ENCODE measurements at places on chromosomes 11 and 22. TPM values are rescaled to one million over a fixed set of nuclear protein-coding genes. Genes with fewer than 3 reads are reported as not detected.

APLNR gene
- total RNA-seq, result not detected

SYT12 gene
- under 0.01 TPM for total RNA-seq

MMP1 gene
- 221 TPM for total RNA-seq

THRSP gene
- total RNA-seq, result not detected

EFCAB6 gene
- 3.6 TPM for total RNA-seq

SAA2 gene
- total RNA-seq, result not detected

DAGLA gene
- total RNA-seq, result 3.8 TPM

INPP5J gene
- total RNA-seq, result 0.11 TPM

LMNTD2 gene
- total RNA-seq, result 0.11 TPM

HPX gene
- total RNA-seq, result 0.50 TPM

OR51I1 gene
- 0.11 TPM for total RNA-seq

GAB4 gene
- not detected for total RNA-seq

SMIM35 gene
- total RNA-seq, result not detected

OR52M1 gene
- total RNA-seq, result not detected

PRRG4 gene
- total RNA-seq, result 0.12 TPM

RAPSN gene
- total RNA-seq, result not detected

ISX gene
- total RNA-seq, result not detected

NXPE1 gene
- not detected for total RNA-seq

SLC25A18 gene
- total RNA-seq, result under 0.01 TPM

TMEM191C gene
- total RNA-seq, result 0.66 TPM

NRGN gene
- total RNA-seq, result 1.5 TPM

JHY gene
- 1.7 TPM for total RNA-seq

ABCG4 gene
- total RNA-seq, result under 0.01 TPM

RIC8A gene
- 131 TPM for total RNA-seq

CRYBA4 gene
- total RNA-seq, result not detected
